ENCODE measurements at places on chromosomes 13 and 19. TPM values are rescaled to one million over a fixed set of nuclear protein-coding genes. Genes with fewer than 3 reads are reported as not detected.
A peak's percentile ranks its signal among the peaks of the same experiment; 100 is the strongest.

- DNase-seq = peak; percentile 59
Measured at GRCh38 chr19:16778796-16779411, 50.3 kb upstream of the SIN3B start.

DNA sequence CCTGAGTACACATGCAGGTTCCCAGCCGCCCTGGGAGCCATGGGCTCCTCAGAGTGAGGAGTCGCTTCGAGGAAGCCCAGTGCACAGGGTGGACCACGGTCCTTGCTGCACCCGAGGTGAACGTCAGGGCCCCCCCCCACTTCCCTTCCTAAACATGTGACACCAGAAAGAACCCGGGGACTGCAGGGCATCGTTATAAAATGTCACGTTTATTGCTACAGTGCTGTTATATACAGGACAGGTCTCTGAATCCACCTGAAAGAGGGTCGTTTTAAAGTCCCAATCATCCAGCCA lies 3.8 kb upstream of the UQCR11 start:
- no peak for DNase-seq

DNA sequence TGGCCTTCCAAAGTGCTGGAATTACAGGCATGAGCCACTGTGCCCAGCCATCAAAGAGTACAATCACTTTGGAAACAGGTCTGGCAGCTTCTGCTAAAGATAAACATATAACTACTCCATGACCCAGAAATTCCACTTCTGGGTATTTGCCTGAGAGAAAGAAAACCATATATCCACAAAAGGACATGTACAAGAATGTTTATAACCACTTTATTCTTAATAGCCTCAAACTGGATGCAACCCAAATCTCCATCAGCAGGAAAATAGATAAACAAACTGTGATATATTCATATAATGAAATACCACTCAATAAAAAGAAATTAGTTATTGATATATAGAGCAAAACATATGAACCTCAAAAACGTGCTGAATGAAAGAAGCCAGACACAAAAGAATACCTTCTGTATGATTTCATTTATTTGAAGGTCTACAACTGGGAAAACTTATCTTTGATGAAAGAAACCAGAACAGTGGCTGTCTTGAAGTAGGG lies 40.5 kb downstream of the TEX26 start:
- no peak for DNase-seq

DNA sequence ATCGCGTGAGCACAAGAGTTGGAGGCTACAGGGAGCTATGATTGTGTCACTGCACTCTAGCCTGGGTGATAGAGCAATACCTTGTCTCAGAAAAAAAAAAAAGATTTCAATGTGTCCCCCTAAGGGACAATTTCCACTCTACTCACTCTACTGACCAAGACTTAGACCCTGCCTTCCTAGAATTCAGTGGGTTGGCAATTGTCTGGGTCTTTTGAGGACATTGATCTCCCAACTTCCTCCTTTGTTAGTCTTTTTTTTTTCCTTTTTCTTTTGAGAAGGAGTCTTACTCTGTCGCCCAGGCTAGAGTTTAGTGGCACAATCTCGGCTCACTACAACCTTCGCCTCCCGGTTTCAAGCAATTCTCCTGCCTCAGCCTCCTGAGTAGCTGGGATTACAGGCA lies 2.2 kb downstream of the SPTBN4 start:
- no peak for DNase-seq

- DNase-seq = no peak
Measured at GRCh38 chr13:21344662-21345176, 114.4 kb downstream of the ZDHHC20 start.

DNA sequence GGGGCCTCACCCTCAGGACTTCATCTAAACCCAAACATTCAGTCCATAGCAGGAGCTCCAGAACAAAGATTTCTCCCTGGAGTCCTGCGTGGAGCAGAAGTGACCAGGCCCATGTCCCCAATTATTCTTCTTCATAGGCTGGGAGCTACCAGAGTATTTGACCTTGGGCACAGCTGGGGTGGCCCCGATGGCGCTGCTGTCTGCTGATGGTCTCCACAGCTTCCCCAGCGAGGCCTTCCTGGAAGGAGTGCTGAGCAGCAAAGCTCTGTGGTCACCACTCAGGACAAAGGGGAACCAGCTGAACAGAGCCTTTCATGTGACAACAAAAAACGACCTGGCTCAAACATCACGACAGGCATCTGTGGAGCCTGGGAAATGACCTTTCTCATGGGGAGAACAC lies 62.7 kb upstream of the ARGLU1 start:
- DNase-seq = no peak

The ZNF83 gene
- total RNA-seq = 62.3 TPM

The HNRNPUL1 gene
- total RNA-seq = 201 TPM

Measured in glutamatergic neuron (in vitro differentiated cells).